Caudate nucleus (tissue), 63 donors: ENCODE measurements at places on chromosomes 1 and 21.

DNA sequence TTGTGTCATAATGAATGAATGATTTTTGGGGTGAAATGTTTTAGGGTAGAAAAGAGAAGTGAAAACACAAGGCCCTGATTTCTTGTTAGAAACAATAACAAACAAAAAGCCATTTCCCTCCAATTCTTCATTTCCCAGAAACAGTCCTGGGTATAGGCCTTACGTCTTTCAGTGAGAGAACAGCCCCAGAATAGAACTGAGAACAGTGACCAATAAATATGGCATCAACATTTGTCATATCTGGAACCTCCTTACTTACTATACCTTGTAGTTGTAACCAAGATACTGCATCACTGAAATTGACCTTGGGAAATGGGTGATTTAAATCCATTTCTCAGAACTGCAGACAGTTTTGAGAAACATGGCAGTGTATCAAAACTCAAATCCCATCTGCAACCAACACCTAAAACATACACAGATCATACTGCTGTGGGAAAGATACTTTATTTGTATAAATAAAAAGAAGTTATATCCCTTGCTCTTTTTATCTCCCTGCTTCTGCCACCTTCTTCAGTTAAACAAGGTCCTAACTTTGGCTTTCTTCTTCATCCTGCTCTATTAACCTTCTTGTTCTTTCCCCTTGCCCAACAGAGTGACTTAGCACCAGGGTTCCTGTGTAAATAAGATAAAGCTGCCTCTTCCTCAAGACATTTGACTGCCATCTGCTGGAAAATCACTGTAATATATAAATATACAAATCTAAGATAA lies 19.5 kb downstream of the XKR8 start:
- DNase-seq = peak; percentile 21

DNA sequence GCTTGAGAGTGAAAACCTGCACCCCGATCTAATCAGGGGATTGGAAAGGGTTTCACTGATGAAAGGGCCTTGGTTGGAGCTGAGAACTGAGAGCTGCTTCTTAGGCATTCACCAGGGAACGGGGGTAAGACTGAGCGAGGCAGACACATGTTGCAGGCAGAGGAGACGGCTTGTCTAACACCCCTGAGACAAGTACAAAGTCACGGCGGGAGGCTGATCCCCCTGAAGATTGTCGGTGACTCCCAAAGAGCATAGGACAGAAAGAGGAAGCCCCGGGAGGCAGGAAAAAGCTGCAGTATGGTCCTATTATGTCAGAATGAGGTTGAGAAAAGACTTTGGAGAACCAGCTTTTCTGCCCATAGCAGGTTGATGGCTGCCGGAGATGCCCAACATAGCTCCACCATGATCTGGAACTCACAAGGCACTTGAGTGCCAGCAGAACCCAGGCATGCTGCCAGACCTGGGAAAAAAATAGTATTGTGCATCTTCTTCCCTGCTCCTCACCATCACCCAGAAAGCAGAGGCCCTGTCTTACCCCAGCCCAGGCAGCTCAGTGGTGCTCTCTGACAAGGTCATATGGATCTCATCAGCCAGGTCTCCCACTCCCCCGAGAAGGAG lies 463.9 kb upstream of the PROX1 start:
- no peak for DNase-seq

DNA sequence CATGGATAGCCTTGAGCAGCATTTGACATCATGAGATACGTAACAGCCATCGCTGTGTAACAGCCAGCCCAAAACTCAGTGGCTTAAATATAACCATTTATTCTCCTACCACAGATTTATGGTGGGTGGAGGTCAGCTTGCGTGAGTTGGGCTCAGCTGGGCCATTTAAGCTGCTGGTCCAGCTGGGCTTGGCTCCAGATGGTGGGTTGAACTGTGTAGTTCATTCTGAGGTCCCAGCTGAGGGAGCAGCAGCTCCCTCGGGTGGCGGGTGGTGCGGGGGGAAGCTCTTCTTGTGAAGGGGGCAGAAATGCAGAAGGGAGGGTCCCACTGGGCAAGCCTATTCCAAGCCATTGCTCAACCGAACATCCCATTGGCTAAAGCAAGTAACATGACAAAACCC lies 75.9 kb downstream of the IGSF21 start:
- no peak for DNase-seq

DNA sequence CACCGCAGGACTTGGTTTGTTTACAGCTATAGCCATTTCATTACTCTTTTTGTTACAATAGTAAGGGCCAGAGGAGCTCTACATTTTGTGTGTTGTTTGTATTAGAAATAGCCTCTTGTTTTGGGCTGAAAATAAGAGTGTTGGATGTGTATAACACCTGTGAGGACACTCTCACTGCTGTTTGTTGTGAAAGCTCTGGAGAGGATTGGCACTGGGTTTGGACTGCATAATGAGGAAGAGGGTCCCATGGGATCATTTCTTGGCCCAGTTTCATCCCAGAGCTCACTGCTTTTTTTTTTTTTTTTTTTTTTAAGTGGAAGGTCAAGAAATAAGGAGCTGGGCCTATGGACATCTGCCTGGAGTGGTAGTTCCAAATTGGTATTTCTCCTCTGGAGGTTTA lies 61.6 kb upstream of the KIAA0040 start:
- no peak for DNase-seq

- no peak for DNase-seq
These were observed 16.3 kb upstream of the TSPAN1 start for GRCh38 chr1:46158312-46159281.

DNA sequence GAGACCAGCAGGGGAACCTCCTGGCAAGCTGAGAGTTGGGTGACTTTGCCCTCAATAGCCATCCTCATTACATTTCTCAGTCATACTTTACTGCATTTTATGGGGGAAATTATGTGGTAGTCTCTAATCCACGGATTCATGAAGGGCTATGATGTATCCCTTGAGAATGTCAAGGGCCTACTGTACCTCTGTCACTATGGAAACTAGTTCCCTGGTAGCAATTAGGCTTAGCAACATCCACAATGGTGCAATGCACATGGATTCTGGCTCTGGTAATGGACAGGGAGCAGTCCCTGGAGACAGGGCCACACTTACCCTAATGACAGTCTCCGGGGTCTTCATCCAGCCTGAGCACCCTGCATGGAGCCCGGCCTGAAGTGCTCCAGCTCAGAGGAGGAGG lies 26.5 kb downstream of the LRRN2 start:
- no peak for DNase-seq

DNA sequence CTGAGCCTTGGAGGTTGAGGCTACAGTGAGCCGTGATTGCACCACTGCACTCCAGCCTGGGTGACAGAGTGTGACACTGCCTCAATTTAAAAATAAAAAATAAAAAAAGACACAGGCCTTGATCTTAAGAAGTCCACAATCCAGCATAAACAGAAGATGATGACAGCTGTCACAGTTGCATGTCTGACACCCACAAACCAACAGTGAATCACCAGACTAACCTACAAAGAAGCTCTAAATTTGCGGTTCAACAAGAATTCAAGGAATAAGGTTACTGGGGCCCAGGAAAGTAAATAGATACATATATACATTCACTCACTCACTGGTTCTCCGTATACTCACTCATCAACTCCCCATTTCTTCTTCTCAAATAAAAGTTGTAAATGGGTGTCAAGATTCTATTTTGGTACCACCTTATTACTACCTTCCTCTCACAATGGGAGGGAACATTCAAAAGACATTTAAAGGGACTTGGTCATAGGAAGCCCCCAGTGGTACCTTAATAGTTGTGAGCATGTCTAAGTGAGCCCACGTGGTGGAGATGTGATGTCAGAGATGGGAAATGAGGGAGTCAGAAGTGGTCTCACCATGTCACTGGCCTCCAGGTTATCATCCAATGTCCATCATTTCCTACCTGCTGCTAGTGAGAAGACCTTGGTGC lies 66.9 kb upstream of the PRDX6 start:
- no peak for DNase-seq

DNA sequence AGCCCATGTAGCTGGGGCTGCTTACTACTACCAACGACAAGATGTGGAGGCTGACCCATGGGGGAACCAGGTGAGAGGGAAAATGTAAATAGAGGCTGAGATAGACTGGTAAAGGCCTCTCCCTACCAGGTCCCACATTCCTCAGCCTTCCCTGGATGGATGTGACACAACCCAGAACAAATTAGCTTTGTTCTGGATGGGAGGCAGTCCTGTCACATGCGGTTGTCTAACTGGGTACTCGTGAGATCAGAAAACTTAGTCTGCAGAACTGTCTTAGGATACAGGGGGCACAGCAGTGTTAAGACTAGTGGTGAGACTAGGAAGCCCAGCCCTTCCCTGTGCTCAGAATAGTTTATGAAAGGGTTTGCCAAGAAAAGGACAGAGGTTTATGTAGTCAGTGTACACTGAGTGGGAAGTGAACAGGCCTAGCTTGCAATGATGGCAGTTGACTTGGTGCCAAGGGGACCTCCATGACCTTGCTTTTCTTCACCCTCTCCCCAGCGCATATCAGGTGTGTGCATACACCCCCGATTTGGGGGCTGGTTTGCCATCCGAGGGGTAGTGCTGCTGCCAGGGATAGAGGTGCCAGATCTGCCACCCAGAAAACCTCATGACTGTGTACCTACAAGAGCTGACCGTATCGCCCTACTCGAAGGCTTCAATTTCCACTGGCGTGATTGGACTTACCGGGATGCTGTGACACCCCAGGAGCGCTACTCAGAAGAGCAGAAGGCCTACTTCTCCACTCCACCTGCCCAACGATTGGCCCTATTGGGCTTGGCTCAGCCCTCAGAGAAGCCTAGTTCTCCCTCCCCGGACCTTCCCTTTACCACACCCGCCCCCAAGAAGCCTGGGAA lies 8.4 kb downstream of the MMACHC start:
- no peak for DNase-seq

- DNase-seq = no peak
These were observed 69.9 kb upstream of the ADAMTS5 start for GRCh38 chr21:27036736-27037301.

DNA sequence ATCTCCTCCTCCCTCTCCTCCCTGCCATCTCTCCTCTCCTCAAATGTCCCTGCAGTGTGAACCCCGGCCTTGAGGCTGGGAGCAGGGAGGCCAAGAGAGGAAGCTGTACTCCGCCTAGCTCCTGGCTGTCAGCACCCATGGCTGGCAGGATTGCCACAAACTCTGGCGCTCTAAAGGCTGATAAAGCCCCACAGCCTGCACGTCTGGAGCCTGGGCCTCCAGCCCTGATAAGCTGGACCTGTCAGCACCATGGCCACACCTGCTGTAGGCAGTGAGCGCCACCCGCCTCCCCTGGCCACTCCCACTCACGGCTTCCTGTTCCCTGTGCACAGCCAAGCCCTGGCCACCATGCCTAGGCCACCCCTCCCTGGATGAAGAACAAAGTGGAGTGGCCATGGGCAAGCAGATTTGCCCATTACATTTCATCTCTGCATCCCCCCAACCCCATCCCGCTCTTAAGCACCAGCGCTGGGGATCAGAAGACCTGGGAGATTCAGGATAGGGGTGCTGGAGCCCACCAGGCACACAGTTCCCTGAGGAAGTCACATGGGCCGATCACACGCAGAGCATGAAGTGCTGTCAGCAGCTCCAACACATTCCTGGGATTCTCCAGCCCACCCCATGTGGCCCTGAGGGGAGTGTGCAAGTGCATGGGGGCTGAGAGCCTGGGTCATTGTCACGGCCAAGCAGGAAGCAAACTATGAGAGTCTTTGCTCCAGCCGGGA lies 24.2 kb upstream of the NPPB start:
- DNase-seq = no peak

DNA sequence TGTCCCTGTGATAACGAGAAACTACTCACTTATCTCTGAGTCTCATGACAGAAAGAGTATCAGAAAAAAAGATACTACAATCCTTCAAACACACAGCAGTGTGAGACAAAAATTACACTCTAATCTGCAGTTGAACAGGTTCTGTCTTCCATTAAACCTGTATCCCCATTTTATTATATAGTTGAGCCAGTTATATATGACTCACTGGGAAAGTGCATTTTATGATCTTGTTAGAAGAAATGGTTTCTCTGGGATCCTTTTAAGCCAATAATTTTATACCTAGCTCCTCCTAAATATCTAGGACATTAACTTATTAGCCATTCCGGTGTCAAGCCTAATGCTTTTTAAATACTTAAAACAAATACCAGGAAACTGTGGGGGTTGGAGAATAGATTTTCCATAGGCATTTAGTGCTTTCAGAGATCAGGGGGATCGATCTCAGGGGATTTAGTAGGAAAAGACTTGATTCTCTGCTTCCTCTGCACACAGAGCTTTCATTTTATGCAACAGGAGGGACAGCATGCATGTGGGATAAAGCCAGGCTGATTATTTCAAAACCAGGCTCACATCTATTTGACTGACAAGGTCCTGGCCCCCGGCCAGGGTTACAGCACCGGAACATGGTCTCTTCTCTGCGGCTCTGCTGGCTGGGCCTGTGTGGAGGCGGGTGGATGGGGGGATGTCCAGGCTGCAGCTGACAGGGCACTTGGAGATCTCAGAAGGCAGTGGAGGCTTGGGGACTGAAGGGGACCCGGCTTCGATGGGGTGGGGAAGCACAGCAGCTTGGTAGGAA lies 310.6 kb downstream of the DISC1 start:
- DNase-seq = no peak
